ENCODE measurements at places on chromosomes 5 and 9.

DNA sequence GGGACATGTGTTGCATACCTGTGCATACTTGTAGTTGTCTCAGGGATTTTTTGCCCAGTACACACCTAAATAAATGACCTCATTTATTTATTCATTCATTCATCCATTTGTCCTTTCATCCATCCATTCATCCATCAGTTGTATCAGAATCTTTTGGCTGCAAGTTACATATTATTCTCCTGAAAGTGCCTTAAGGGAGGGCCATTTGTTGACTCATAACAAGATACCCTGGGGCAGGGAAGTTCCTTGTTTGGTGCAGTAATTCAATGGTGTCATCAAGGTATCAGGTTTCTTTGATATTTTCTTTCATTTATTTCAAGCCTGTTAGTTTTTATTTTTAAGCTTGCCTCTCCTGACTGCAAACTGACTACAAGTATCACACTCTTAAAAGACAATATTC lies 597.9 kb upstream of the TLE4 start:
- no peaks in the 10 kb centered on the region for H3K4me1 ChIP-seq
- DNase-seq: no peak
- no peak overlapping the region for H3K27ac ChIP-seq
- H3K27me3 ChIP-seq: no peaks in the 10 kb centered on the region

DNA sequence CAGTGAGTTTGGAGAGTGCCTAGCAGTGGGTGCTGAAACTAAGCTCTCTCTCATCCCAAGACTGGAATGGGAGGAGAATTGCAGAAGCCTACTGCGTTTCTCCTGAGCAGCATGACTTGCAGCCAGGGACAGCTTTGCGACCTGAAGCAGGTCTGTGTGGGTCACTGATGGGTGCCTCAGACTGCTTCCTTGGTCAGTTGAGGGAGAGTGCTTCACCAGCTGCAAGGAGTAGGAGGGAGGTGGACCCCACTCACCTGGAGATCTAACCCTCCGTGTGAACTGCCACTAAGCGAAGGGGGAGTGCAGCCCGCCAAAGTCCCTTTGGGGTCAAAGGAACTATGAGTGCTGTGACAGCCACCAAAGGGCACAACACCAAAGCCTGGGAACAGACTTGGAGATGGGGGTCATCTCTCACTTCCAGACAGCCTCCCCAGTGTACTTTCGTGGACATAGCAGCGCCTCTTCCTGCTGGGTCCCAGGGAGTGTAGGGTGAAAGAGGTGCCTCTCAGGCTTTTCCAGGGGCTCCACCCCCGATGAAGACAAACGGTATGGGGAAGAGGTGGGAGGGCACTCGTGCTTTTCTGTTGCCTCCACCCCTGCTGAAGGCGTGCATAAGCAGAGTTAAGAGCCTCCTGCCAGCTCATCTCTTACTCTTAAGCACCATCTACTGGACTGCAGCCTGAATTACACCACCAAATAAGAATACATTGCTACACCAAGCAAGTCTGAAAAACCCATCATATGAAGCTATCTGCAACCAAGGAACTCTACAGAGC lies 34.3 kb upstream of the MACIR start:
- no peaks in the 10 kb centered on the region for H3K4me1 ChIP-seq
- peaks cover 2% of the 10 kb centered on the region for H3K36me3 ChIP-seq
- DNase-seq: no peak
- H3K4me3 ChIP-seq: peak overlapping the region; percentile 23

DNA sequence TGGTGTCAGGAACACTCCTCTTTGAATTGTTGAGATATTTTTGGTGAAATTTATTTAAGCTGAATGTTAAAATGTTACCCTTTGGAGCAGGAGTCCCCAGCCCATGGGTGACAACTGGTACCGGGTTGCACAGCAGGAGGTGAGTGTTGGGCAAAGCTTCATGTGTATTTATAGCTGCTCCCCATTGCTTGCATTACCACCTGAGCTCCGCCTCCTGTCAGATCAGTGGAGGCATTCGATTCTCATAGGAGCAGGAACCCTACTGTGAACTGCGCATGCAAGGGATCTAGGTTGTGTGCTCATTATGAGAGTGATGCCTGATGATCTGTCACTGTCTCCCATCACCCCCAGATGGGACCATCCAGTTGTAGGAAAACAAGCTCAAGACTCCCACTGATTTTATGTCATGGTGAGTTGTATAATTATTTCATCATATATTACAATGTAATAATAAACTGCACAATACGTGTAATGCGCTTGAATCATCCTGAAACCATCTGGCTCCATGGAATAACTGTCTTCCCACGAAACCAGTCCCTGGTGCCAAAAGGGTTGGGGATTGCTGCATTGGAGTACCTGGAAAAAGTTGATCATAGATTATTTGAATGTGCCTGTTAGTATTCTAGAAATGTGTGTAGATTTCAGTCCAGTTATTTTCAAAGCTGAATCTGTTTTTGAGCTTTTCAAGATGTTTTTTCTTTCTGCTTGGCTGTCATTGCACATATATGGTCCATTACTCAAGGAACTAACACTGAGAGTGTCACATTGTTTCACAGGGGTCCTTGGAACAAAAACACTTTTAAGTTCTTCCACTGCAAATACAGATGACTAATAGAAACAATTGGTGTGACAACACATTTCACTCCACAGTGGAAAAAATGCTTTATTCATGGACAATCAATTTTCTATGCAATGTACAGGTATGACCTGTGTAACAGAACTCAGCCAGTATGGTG lies 104.6 kb upstream of the TNFAIP8 start:
- no peak for DNase-seq
- no peaks in the 10 kb centered on the region for H3K27me3 ChIP-seq
- H3K4me3 ChIP-seq: no peak overlapping the region
- H3K27ac ChIP-seq: no peak overlapping the region
- H3K4me1 ChIP-seq: no peaks in the 10 kb centered on the region
- peaks cover 15% of the 10 kb centered on the region for H3K36me3 ChIP-seq

DNA sequence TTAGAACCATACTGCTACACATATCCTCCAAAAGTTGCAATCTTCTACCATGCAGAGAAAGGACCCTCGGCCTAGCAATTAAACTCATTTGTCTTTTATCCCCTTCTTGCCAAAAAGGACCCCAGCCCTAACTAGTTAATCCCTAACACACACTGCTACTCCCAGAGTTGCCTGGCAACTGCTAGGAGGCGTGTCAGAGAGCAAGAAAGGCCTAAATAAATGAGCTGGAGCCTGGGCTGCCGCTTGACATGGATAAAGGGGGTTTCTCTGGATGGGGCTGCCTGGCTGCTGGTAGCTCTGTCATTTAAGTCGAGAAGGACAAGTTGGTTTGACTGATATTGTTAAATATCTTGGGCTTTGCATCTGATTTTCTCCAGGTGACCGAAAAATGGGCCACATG lies 194.8 kb downstream of the CRB2 start:
- DNase-seq: no peak
- H3K36me3 ChIP-seq: peaks cover 1% of the 10 kb centered on the region
- no peak overlapping the region for H3K4me3 ChIP-seq
- H3K27me3 ChIP-seq: peaks cover 21% of the 10 kb centered on the region
- H3K27ac ChIP-seq: peak overlapping the region; percentile 38
- peaks cover 18% of the 10 kb centered on the region for H3K4me1 ChIP-seq

DNA sequence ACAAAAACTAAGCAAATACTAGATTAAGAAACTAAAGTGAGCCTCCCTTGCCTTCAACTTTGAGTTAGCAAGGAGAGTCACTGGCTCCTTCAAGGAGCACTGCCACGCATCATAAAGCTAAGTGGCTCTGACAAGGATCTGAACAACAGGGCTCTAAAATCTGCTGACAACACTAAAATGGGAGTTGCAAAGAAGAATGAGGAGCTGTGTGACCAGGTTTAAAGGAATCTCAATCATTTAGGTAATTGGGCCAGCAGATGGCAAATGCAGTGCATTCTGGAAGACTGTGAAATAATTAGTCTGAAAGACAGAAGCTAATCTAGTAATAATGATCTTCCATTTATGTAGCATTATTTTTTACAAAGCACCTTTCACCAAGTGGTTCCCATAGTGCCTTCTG lies 297.0 kb upstream of the TAS2R1 start:
- H3K27me3 ChIP-seq: peaks cover 4% of the 10 kb centered on the region
- no peak overlapping the region for H3K27ac ChIP-seq
- H3K4me3 ChIP-seq: no peak overlapping the region
- peaks cover 8% of the 10 kb centered on the region for H3K4me1 ChIP-seq
- DNase-seq: no peak

DNA sequence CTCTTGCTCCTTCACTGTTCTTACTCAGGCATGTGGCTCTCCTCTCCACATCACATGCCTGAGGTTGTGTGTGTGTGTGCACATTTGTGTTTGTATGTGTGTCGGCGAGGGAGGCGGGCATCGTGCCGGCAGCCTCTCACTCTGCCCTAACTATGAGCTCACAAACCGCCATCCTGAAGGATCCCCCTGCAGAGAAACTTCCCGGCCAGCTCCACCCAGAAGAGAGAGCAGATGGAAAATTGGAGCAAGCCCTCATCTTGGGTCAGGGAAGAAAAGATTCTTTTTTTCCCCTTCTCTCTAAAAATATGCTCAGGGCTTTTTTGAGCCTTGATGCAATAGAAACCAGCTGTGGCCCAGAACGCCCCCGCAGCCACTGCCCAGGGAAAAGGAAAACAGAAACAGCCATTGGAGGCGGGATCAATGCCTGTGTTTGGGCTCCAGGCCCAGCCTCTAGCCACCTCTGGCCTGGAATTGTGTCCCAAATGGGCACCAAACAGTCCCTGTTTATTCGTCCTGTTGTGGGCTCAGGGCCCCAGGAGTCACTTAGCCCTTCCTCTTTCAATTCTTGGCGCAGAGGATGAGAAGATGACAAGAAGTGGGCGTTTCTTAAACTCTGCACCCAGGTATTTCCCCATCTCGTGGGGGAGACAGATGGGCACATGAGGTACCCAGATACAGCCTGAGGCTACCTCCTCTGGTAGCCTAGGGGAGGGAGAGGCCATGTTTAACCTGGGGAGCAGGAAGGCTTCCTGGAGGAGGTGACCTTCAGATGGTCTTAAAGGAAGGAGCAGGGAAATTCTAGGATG lies 151.5 kb downstream of the RGS3 start:
- no peak for DNase-seq
- no peaks in the 10 kb centered on the region for H3K27me3 ChIP-seq
- H3K4me3 ChIP-seq: no peak overlapping the region
- peak overlapping the region; percentile 57 for H3K27ac ChIP-seq

DNA sequence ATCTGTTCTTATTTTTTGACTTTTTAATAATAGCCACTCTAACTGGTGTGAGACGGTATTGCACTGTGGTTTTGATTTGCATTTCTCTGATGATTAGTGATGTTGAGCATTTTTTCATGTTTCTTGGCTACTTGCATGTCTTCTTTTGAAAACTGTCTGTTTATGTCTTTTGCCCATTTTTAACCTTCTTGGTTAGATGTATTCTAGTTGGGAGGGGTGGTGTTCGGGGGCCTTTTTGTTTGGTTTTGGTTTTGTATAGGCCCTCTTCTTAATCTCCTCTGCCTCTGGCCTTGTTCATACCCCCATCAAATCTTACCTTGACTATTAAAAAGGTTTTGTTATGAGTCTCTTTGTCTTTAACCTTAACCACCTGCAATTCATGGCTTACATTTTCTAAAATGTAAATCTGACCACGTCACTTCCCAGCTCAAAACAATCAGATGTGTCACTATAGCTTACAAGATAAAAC lies 107.8 kb upstream of the NR4A3 start:
- no peaks in the 10 kb centered on the region for H3K27me3 ChIP-seq
- H3K36me3 ChIP-seq: no peaks in the 10 kb centered on the region
- H3K4me3 ChIP-seq: no peak overlapping the region
- no peak for DNase-seq
- no peaks in the 10 kb centered on the region for H3K4me1 ChIP-seq
- H3K27ac ChIP-seq: no peak overlapping the region

DNA sequence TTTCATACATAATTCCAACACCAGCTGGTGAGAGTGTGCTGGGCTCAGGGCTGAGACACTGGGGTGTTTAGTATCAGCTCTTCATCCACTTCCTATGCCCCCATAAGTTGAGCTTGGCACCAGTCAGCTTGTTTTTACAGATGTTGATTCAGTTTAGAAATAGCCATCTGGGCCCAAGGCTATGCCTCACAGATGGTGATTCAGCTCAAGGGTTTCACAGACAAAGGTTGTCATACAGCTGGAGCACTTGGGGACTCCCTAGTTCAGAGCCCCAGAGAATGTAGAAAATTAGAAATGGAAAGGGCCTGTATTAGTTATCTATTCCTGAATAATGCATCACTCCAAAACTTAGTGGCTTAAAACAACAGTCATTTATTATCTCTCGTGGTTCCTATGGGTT lies 10.3 kb upstream of the CRHBP start:
- no peak overlapping the region for H3K4me3 ChIP-seq
- H3K27ac ChIP-seq: no peak overlapping the region
- H3K4me1 ChIP-seq: peaks cover 13% of the 10 kb centered on the region
- no peak for DNase-seq
- H3K36me3 ChIP-seq: no peaks in the 10 kb centered on the region

DNA sequence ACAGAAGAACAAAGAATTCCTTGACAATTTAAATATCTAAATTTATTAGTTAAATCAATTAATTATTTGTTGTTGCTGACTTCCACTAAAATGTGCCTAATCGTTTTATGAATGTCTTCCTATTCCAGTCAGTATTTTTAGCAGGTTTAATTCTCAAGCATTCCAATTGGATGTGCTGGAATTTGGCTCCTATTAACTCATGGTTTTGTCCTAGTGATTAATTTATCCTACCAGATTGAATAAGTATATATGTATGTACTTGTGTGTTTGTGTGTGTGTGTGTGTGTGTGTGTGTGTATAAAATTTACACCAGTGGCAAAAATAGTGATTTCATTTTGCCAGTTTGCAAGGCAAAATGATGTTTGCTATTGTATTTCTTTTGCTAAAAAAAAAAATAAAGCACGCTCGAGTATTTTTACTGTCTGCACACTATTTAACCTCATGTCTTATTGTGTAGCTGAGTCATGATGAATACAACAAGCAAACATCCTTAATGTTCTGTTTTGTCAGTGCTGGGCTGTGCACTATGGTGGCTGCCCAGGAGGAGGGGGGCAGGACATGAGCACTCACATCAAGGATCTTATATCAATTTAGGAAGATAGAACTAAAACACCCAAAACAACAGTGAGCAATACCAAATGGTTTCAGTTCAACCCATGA lies 375.5 kb downstream of the PDE4D start:
- no peak for DNase-seq
- H3K4me3 ChIP-seq: no peak overlapping the region
- H3K27me3 ChIP-seq: no peaks in the 10 kb centered on the region
- no peak overlapping the region for H3K27ac ChIP-seq
- peaks cover 2% of the 10 kb centered on the region for H3K4me1 ChIP-seq

DNA sequence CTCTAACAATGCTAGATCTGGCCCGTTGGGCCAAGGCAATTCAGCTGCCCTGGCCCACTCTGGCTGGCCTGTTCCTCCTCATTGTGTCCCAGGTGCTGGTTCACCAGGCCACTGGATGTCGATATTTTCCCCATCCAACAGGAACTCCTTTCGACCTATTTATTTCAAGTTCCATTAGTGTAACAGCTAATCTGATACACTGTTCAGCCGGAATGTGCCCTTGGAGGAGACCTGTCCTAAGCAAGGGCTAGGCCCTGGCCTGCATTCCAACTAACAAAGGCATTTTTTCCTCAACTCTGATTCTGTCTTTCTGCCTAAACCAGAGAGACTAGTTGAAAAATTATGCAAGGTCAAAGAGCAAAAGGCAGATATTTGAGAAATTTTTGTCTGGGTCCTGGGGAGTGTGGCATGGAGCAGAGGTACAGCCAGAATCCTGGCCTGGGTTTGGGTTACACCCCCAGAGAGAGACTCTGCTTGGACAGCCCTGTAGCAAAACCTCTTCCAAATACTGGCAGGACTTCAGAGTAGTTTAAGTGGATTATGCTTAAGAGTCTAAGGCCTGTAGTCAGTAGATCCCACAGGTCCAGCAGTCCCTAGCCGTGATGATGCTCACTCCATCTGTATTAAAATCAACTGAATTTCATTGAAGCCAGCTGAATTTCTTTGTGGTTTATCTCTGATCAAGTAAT lies 36.1 kb downstream of the MARCHF11 start:
- no peak overlapping the region for H3K4me3 ChIP-seq
- no peaks in the 10 kb centered on the region for H3K36me3 ChIP-seq
- no peaks in the 10 kb centered on the region for H3K4me1 ChIP-seq
- no peak for DNase-seq
- H3K27me3 ChIP-seq: no peaks in the 10 kb centered on the region
- no peak overlapping the region for H3K27ac ChIP-seq

Data from progenitor cell of endocrine pancreas (in vitro differentiated cells).